ENCODE measurements at places on chromosomes 2 and 18. TPM values are rescaled to one million over a fixed set of nuclear protein-coding genes. Genes with fewer than 3 reads are reported as not detected.

- no peak for DNase-seq
These were observed 99.9 kb upstream of the SPRED2 start for GRCh38 chr2:65532326-65532725.

DNA sequence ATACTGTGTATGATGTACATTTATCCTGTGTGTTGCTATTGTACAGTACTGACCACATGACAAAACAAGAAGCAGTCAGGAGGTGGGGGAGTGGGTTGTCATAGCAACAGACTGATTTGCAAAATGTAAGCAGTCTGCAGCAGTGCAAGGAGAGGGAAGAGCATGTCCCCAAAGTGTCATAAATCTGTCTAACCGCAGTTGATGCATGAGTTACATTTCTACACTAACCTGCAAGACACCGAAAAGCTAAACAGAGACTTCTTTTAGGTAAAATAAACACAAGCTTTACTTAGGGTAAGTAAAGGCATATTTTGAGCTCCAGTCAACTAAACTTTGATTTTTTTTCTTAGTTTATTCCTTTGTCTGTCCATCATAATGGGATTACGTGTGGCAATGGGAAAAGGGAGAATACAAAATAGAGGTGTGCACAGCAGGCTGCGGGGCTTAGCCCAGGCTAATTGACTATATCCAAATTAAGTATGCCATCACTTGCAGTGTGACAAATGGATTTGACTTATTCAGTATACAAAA is 134.5 kb downstream of the MEIS1 start:
- peak; percentile 46 for DNase-seq

GRCh38 chr2:227095346-227095745 is 68.7 kb downstream of the COL4A4 start:
- no peak for DNase-seq

- DNase-seq, result no peak
These were observed 152.0 kb downstream of the GALNT14 start for GRCh38 chr2:30986231-30986580.

GRCh38 chr18:52510139-52510538 is 170.1 kb downstream of the DCC start:
- DNase-seq, result no peak

DNA sequence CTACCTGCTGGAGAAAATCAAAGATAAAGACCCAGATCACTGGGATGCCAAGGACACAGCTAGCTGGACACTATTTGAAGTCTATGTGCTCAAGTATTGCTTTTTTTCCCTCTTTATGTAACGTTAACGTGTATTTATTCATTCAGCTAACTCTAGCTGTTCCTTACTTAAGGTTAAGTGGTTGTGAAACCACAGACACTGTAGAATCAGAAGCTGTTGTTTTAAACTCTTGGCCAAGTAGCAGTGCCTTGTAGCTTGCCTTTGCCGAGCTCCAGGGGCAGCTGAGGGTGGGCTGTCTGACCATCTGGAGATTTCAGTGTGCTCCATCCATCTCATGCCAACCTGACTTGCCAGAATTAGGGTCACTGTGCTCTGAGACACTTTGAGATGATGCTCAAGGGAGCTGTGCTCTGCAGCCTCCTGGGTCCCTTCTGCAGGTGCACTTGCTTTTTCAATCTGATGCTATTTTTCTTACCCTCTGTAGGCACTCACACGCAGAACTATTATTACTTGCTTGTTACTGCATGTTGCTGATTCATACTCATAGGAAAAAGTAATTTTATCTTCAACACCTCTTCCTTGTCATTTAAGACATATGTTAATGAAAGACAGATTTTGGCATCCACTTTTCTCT is 116.2 kb downstream of the METTL8 start:
- DNase-seq, result no peak

DNA sequence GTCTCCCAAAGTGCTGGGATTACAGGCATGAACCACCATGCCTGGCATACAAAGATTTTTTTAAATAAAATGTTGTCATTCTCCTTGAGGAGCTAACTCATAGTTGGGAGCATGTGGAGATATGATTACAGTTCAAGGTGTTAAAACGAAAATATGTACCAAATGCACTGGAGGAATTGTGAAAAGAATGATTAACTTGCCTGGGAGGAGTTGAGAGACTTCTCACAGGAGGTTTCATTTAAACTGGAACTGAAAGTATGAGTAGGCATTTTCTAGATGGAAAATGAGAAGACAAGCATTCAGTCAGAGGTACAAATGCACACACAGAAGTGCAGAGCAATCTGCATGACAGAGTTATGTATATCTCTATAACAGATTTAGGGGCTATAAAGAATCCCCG is 126.6 kb upstream of the PDE1A start:
- DNase-seq, result no peak

DNA sequence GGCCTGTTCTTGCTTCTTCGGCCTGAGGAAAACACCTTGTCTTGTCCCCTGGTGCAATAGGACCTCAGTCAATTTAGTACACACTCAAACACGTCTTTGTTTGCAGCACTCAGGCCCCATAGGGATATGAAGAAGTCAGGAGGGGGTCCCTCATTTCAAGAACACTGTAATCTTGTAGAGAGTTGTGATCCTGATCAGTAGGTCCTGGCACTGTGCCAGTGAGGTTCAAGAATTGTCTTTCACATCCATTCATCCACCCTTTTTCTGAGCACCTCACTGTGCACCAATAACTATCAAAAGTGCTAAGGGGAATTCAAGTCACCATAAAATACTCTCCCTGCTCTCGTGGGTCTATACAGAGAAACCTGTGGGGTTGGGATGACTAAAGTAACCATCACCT is 131.4 kb upstream of the LHCGR start:
- no peak for DNase-seq

- DNase-seq, result no peak
These were observed 140.0 kb upstream of the GPC1 start for GRCh38 chr2:240295256-240296103.

- DNase-seq, result no peak
These were observed 225.3 kb downstream of the SLC8A1 start for GRCh38 chr2:40226637-40227036.

DNA sequence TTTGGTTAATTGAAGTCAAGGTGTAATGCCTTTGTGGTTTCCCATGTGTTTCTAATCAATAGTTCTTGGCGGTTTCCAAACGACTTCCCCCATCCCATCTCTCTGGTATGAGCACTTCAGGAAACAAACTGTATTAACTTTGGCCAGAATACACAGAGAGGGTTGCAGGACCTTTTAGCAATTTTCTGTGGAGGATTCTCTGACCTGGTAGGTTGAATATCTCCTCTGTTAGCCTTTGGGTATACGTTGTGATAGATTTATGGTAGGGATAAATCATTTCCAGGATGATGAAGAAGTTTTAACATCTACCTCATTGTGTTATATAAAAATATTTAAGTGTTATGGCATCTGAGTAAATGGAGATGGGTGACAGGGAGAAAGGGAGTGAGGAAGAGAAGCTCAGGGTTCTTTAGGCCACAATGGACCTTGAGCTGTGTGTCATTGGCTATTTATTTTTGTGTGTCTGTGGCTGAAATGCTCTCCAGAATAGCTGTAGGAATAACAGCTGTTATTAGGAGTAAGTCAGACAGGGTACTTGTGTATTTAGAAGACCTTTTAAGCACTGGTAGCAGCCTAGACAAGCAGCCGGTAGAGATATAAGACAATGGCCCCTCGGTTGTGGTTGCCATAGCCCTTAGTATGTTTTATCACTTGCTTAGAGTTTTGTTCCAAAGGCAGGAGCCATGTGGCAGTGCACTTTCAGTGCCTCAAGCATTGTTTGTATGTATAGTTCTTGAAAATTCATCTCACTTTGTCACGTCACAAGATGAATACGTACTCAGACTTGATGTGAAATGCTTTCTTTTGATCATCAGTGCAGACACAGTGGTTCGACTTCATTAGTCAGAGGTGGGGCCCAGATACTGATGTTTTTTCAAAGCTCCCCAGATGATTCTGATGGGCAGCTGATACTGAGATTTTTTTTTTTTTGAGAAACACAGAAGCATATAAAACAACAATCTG is 91.1 kb downstream of the FMNL2 start:
- DNase-seq, result peak; percentile 60

GRCh38 chr2:240156435-240157146 is 16.1 kb upstream of the OTOS start:
- no peak for DNase-seq

DNA sequence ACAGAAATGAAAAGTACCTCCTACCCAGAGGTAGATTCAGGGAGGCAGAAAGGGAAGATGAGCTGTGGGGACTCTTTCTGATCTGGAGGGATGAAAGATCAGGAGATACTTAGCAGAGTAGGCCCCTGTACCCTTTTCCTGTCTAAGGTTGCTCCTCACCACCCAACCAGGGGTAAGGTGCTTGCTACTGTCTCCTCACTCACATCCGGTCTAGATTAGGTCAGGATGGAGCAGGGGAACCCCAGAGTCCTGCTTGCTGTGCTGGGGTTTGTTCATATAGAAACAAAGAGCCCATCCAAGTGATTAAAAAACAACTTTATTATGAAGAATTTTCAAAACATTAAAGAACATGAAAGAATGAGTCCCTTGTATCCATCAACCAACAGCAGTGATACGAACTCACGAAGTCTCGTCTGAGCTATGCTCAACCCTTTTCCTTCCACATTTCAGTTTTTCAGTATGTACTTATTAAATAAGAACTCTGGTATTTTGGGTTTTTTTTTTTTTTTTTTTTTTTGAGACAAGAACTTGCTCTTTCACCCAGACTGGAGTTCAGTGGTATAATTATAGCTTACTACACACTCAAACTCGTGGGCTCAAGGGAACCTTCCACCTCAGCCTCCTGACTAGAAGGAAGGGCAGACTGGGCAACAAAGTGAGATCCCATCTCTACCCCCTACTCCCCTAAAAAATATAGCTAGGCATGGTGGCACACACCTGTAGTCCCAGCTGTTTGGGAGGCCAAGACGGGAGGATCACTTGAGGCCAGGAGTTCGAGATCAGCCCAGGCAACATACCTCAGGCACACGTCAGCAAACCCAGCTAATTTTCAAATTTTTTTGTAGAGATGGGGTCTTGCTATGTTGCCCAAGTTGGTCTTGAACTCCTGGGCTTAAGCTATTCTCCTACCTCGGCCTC is 28.5 kb upstream of the MCFD2 start:
- no peak for DNase-seq

DNA sequence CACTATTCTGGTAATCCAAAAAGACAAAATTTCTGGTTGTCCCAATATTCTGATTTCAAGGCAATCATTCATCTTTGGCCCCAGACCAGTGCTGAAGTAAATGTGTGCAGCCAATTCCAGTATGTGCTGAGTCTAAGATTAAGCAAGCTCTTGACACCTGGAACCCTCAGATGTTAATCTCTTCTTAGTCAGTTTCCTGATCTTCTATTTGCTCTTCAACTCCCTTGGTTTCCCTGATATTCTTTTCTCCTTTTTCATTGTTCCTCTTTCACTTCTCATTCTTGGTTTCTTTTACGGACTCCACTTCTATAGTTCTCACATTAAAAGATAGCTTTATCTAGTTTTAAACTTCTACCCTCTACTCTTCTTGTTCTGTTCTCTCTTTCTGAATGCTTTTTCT is 445.7 kb upstream of the FANCL start:
- no peak for DNase-seq

DNA sequence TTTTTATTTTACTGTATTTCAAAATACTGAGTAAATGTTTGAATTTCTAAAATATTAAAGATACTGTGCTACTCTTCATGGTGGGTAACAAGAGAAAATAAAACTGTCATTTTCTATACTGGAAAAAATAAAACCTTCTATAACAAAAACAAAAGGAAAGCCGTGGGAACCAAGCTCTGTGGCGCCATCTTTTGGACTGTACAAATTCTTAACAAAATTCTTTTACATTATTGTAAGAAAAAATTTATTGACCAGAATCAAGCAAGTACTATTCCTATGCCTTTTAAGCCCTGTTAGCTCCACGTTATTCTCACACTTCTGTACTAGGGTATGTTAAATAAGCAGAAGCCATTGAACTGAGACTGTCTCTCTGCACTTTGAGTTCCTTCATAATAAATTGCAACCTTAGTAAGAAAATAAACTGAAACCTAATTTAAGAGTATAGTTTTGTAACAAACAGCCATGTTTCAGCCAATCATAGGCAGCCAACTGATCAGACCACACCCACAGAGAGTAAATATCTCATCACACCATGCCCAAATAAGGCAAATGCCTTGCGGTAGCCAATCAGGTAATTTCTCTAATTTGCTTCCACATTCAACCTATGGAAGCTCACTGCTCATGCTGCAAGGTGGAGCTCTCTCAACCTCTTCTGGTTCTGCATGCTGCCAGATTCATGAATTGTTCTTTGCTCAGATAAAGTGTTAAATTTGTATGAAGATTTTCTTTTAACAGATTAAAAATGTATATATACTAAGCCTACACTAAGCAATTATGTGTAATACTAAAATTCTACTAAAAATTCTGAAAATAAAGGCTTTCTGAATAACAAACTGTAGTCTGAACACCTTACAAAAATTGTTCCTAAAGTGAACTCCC is 42.2 kb downstream of the HIBCH start:
- DNase-seq, result peak; percentile 76

DNA sequence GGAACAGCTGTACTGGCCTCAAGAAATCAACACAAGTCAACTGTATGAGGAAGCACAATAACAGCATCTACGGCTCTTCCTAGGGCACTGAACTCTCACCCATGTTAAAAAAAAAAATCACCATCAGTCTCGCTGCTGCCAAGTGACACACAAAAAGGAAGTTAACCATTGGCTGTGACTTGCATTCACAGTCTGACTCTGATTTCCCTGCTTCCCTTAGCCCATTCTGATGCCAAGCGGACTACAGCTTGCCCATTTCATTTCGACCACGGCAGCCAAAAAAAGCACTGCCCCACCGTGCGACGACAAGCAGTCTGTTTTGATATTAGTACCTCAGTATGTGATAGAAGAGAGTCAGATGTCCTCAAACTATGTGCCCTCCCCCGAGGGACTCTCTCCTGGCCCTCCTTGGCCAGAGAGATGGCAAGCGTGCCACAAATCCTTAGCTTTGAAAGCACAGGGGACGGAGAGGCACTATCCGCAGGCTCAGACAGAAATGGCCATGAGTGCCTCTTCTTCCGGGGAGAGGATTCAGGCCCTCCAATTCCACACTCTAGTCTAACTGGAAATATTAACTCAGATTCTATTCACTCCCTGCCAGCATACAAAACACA is 250.0 kb downstream of the TCF4 start:
- DNase-seq, result no peak

GRCh38 chr2:172600557-172601008 is 44.7 kb downstream of the PDK1 start:
- DNase-seq, result no peak

DNA sequence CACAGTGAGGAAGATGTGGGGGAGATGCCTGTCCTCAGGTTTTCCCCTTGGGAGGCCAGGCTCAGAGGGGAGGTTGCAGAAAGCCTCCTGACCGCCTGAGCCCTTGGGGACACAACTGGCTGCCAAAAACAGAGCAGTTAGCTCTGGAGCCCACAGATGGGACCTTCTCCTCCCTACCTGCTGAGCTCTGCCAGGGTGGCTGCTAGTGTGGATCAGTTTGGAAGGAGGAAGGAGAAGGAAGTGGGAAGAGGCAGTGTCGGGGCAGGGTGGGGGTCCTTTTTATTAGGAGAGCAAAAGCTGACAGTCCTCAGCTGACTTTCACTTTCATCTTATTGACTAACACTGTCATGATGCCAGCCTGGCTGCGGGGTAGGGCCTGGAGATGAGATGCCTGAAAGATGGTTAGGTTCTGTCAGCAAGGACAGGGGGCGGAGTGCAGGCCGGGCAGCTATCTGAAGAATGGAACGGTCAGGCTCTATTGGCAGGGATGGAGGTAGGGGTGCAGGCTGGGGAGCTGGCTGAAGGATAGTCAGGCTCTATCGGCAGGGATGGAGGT is 188.5 kb upstream of the HDAC4 start:
- DNase-seq, result no peak

The SLC4A3 gene
- 14.7 TPM for total RNA-seq

The CD207 gene
- not detected for total RNA-seq

The CNDP1 gene
- not detected for total RNA-seq

The NEB gene
- 0.41 TPM for total RNA-seq
